Keratinocyte (primary cell): ENCODE measurements at places on chromosomes 1 and 21.

DNA sequence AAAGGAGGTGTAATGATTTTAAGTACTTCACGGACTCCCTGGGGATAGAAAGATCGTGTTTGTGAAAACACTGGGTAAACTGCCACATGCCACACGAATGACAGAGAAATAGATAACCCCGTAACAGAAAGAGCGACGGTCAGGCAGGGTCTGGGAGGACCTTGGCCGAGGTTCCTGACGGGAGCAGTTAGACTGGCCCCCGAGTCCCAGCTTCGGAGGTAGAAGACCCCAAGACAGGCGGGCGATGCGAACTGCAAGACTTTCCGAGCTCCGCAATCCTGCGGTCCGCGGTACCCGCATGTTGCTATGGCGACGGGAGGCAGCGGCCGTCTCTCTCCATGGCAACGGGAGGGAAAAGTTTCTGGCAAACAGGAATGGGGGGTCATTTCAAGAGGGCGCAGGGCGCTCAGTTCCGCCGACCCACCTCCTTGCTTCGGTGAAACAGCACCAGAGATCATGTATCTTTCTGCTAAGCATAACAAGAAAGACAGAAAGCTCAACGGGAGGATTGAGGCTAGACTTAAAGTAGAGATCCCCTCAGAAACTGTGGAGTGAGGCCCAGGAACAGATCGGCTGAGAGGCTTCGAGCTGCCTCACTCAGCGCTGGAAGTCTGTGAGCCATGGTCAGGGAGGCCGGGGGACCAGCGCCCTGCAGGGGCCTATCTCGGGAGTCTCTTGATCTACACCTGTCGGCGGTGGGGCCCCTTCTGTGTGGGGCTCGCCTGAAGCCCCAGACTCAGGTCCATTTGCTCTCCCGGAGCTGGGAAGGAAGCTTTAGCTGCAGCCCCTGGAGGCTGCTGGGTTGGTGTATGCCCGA is 685 bp upstream of the SYT6 start:
- no peak for DNase-seq

DNA sequence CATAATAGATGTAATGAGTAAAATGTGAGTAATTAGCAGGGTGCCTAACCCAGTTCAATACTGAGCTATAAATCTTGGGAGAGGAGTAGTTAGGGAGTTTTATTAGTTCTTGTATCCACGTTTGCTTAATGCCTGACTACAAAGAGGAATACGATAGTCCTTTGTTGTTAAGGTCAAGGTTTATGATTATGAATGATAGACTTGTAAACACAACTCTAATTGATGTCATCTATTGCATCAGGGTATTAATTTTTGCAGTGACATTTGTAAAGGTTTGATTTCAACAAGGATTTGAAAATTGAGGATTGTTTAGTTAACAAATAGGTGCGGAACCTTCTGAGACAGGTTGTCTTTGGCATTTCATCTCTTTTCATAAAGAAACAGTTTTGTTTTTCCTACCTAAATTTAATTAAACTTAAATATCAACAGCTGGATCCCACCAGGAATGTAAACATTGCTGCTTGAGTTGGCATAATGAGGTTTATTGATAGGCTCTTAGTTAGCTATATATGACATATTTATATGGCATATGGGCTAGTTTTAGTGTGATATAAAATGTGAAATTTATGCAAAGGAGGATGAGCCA is 9.7 kb downstream of the SOAT1 start:
- DNase-seq: no peak

DNA sequence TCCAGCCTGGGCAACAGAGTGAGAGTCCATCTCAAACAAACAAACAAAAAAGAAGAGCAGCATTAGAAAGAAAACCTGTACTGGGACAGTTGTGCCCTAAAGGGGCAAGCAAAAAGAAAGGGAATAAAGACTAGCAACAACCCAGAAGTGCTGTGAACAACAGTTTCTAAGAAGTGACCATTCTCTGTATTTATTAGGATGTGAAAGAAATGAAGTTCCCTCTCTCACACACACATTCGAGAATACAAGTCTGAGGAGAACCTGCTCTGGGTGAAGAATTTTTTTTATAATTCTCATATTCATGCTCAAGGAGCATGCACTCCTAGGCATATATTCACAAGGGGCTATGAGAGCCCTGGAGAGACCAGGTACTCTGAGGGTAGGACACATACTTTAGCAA is 59.5 kb upstream of the LRRC8D start:
- no peak for DNase-seq

- DNase-seq: no peak
Measured at GRCh38 chr1:91624331-91624730, 123.7 kb downstream of the CDC7 start.

DNA sequence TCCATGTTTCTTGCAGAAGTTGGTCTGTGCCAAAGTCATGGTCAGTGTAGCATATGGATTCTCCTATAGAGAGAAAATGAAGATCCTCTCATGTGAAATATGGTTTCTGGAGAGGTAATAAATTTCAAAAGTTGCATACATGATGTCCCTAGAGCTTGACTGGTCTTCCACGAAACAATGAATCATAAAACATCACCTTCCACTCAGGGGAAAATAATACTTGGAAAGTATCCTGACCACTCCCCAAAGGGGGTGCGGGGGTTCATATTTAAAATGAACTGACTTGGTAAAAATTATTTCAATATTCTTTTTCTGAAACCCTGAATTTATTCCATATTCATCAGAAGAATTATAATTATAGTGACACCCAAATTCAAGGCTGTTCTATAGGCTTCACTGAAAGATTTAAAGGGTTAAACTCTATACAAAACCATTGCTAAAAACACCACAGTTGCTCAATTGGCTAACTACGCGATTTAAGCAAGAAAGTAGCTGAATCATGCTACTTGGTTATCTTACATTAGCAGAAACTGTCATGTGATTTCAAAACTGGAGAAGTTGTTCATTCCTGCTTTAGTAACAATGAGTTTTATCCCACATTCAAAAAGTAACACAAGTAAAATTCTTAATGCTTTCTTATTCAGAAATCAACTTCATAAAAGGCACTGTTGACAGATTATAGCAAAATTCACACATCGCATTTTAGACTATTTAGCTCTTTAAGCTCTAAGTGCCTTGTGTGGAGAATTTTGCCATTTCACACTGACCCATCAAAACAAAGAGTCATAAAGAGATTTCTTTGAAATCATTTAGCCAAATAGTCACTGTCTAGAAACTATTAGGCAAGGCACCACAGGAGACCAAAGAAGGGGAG is 5.3 kb downstream of the CREG1 start:
- no peak for DNase-seq

DNA sequence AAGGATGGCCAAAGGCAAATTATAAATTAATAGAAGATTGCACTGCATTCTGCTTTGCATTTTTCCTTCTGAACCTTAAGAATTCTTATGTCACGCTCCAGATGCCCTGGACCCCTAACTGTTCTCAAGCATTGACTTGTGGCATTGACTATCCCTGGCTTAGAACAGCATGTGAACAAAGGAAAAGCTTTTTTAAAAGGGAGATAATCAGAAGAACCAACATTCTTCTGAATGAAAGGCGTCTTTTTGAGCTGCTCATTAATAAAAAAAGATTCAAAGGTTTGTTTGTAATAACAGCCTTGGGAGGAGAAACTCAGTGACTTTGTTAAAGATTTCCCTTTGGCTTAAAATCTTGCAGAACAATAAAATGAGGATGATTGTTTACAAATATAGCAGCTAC is 105.5 kb downstream of the TNNI3K start:
- no peak for DNase-seq

- DNase-seq: no peak
Measured at GRCh38 chr1:119727991-119728390, 16.3 kb downstream of the PHGDH start.

DNA sequence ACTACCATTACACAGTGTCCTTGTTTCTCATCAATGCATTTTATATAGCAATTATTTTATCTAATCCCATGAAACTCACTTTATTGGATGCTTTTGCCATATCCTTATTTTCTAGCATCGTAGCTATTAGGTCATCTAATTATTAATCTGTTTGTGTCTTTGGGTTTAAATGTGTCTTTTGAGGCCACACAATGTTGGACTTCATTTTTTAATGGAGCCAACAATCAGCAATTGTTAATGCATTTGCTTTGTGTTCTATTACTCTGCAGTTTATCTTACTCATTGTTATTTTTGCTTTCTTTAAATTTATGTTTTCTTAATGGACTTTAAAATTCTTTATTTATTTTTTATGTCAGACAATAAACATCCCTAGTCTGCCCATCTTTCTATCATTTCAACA is 1.8 kb upstream of the HSD11B1 start:
- no peak for DNase-seq

DNA sequence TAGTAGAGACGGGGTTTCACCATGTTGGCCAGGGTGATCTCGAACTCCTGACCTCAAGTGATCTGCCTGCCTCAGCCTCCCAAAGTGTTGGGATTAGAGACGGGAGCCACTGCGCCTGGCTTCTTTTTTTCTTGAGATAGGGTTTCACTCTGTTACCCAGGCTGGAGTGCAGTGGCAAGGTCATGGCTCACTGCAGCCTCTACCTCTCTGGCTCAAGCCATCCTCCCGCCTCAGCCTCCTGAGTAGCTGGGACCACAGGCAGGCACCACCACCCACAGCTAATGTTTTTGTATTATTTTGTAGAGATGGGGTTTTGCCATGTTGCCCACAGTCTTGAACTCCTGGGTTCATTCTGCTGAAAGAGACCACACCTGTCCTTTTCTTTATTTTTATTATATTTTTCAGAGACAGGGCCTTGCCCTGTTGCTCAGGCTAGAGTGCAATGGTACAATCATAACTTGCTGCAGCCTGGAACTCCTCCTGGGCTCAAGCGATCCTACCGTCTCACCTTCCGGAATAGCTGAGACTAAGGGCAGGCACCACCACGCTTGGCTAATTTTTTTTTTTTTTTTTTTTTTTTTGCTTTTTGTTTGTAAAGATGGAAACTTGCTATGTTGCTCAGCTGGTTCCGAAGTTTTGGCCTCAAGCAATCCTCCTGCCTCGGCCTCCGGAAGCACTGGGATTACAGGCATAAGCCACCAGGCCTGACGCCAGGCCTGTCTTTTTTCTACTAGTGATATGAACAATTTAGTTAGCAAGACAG is 3.1 kb downstream of the LMNA start:
- no peak for DNase-seq

DNA sequence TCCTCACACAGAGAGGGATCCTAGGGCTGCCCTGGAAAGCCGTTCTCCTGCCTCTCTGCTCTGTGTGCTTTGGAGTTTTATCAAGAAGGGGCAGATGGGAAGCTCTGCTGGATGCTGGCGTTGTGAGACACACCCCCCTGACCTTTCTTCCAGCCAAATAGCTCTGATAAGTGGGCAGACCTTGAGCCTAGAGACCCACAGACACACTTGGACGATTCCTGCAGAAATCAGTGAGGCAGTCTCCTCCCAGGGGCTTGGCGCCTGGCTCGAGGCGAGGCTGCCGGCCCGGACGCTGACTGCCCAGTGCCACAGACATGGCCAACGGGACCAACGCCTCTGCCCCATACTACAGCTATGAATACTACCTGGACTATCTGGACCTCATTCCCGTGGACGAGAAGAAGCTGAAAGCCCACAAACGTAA is at the start of gene MRAP:
TSS of gene MRAP (plus strand) at position 198 of the 424 bp plus-strand sequence. CDS start at position 315, 117 bp downstream.
- no peak for DNase-seq

DNA sequence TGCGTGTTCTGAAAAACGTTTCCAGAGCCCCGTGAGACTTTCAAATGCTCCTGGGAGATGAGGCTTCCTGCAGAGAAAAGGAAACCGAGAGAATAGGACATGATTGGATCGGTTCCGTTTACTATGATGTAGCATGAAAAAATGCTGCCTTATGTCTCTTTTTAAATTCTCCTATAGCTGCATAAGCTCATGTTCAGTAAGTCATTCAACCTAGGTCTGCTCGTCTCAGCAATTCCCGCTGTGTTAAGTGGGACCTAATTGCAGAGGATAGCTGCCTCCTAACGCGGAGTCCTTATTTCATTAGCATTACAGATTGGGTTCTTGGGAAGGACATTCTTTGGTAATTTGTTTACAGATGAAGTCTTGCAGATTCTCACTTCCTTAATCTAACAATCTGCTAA is 165.3 kb downstream of the GALNT2 start:
- no peak for DNase-seq

DNA sequence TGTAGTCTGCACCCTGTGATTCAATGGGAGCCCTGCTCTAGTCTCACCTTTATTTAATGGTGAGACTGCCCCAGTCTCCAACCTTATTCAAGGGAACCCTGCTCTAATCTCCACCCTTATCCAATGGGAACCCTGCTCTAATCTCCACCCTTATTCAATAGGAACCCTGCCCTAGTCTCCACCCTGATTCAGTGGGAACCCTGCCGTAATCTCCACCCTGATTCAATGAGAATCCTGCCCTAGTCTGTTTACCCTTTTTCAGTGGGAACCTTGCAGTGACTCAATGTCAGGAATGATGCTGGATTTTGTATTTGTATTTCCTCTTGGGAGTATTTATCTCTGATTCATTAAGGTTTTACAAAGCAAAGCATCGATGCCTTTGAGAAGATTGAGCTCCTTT is 39.5 kb downstream of the TRPM2 start:
- no peak for DNase-seq

- no peak for DNase-seq
Measured at GRCh38 chr1:15181564-15181963, 28.0 kb downstream of the TMEM51 start.

GRCh38 chr1:24085546-24085945 is 26.4 kb downstream of the MYOM3 start:
- DNase-seq: no peak

DNA sequence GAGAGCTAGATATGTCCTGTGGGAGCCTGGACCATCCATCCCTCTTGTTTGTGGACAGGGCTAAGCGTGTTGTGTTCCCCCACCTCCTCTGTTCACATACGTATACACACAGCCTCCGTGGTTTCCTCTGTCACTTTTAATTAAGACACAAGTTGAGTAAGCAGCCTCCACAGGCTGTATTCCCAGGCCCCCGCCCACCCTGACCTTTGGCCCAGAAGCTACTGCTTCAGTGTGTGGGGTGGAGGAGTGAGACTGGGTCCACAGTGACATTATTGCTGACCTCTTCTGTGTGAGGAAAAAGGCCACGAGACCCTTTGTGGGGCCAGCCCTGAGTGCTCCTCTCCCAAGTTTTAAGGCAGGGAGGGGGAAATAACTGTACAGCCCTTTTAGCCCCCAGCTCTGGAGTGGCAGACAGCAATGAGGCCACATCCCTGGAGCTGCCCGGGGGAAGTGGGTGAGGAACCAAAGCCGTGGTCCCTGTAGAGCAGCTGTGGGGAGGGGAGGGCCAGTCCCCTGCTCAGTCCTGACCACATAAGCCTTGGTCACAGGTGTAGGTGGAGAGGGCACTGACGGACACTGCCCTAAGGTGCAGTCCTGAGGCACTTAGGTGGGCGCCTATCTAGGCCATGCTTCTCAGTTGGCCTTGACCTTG is 4.4 kb downstream of the ELOVL1 start:
- no peak for DNase-seq

DNA sequence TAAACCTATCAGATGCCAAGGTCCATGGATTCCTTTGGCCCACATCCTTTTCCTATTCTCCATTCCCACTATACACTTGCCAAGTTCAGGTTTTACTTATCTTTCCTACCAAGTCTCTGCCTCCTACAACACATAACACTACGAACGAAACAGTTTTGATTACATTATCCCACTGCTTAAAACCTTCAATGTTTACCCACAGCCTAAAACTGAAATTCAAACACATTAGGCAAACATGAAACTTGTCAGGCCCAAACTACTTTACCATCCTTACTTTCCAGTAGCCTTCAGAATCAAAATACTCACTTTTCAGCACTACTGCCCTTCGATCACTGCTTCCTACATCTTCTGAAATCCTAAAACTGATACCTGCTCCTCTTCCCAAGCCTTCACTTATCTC is 3.0 kb downstream of the SCAF4 start:
- DNase-seq: no peak
